Left ventricle myocardium superior (tissue), 1 donor: ENCODE measurements at places on chromosomes 7 and 10. TPM values are rescaled to one million over a fixed set of nuclear protein-coding genes. Genes with fewer than 3 reads are reported as not detected.

The ZSCAN21 gene
- 7.7 TPM for total RNA-seq

The SLC26A3 gene
- not detected for total RNA-seq

The RTKN2 gene
- total RNA-seq, result not detected

The EBF3 gene
- total RNA-seq, result 7.1 TPM

The C7orf25 gene
- 5.7 TPM for total RNA-seq

The CHAT gene
- total RNA-seq, result not detected

The UNC5B gene
- 12.8 TPM for total RNA-seq

The DGKI gene
- total RNA-seq, result 0.47 TPM

The PVRIG gene
- not detected for total RNA-seq

The SYCE1 gene
- total RNA-seq, result 0.47 TPM

The CYP51A1 gene
- 17.6 TPM for total RNA-seq

The NUTM2B gene
- total RNA-seq, result 1.2 TPM

The ANKRD30A gene
- total RNA-seq, result not detected

The PI4K2A gene
- total RNA-seq, result 10.2 TPM

The MYH16 gene
- not detected for total RNA-seq

The AIFM2 gene
- total RNA-seq, result 16.3 TPM

The LIPK gene
- total RNA-seq, result not detected

The LSM8 gene
- total RNA-seq, result 22.8 TPM

The DOCK1 gene
- total RNA-seq, result 16.3 TPM

The ANKMY2 gene
- 24.6 TPM for total RNA-seq

The AOAH gene
- total RNA-seq, result 2.4 TPM

The ZNF117 gene
- total RNA-seq, result 2.8 TPM

The GCK gene
- 1.4 TPM for total RNA-seq

The GBX1 gene
- 1.5 TPM for total RNA-seq

The HTR5A gene
- total RNA-seq, result not detected

The UBTD1 gene
- total RNA-seq, result 28.1 TPM

The LBX1 gene
- not detected for total RNA-seq

The TMEM139 gene
- total RNA-seq, result 20.3 TPM

The NUTM2E gene
- 0.10 TPM for total RNA-seq

The NEUROG3 gene
- total RNA-seq, result not detected

The LRGUK gene
- 0.20 TPM for total RNA-seq

The TRIM50 gene
- 0.30 TPM for total RNA-seq

The ATP5MK gene
- total RNA-seq, result 1,234 TPM

The ST8SIA6 gene
- total RNA-seq, result 7.4 TPM

The ARHGEF35 gene
- 0.94 TPM for total RNA-seq

The ZNF467 gene
- 7.8 TPM for total RNA-seq

The ATOH7 gene
- total RNA-seq, result not detected

The TMEM254 gene
- 6.9 TPM for total RNA-seq

The IKZF5 gene
- 10.8 TPM for total RNA-seq

The PGAM2 gene
- 967 TPM for total RNA-seq

The FGFR2 gene
- 0.17 TPM for total RNA-seq

The GIMAP8 gene
- 16.2 TPM for total RNA-seq

The AZGP1 gene
- 70.9 TPM for total RNA-seq
